Stimulated activated naive CD4-positive, alpha-beta T cell treated with Interleukin-2 at 50 U/mL for 16 hours (primary cell): ENCODE measurements at places on chromosomes 12 and 14.

GRCh38 chr14:31746326-31746725 lies 185.1 kb downstream of the NUBPL start:
- no peak for DNase-seq

DNA sequence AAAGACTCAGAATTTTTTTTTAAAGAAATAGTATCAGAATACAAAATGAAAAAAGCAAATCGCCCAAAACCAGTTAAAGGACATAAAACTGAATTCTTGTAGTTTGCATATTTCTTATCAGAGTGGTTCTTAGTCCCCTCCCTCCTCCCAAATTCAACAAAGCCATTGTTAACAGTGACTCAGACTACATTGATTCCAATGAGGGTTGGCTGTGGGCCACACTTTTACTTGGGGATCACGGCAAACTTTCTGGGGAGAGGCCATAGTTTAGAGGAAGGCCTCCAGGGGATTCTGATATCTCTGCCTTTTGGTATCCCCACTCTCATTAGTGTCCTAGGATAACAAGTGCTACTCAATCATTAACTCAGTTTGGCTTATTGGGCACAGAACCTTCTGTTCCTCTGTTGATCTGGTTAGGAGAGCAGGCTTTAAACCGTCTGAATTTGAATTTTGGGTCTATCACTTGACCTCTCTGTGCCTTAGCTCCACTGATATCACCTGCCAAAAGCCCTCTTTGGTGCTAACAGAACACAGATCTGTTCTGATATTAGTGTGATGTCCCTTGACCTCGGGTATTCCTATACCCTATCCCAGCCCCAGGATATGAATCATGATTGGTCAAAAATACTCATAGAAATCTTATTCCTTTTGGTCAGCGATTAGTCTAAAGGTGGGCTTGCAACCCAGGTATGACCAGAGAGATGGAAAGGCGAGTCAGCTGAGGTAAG lies 45.2 kb upstream of the APPL2 start:
- no peak for DNase-seq

DNA sequence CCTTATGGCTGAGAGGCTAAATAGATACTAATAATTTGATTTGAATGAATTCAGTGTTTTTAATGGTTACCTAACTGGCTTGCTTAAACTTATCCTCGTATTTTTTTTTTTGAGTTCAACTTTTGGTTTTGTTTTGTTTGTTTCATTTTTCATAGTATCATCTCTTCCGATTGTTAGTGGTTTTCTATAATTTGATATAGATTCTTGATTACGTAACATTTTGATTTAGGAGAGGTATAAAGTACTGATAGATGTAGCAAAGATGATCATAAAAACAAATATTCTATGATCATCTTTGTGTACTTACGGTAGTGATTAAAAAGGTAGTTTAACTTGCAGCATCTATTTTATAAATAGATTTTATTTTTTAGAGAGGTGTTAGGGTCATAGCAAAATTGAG lies 93.0 kb downstream of the ALX1 start:
- DNase-seq, result no peak

DNA sequence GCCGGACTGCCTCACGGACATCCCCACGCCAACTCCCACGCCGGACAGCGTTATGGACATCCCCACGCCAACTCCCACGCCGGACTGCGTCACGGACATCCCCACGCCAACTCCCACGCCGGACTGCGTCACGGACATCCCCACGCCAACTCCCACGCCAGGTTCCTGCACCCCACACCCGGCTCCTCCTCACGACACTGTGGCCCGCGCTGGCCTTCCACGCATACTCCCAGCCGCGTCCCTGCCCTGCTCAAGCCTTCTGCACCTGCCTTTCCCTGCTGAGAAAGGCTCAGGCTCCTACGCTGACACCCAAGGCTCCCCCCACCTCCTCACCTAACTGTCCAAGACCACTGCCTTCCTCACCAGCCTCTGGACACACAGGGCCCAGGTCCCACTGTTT lies 9.7 kb downstream of the CACNA2D4 start:
- no peak for DNase-seq

DNA sequence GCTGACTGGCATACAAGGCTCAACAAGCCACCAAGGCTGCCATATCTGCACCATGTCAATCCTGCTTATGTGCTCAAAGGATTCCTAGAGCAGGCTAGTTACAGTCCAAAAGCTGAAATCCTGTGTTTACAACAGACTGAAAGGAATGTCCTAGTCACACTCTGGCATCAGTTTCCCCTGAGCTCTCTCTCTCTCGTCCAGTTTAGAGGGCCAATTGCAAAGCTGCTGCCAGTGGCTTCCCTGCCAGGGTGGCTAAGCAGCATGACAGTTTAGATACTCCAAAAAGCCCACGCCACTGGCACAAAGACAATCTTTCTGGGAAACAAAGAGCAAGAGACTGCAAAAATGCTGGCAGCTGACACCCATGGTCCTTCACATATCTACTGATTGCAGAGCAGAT lies 392.1 kb downstream of the RPS29 start:
- DNase-seq, result no peak

GRCh38 chr12:51247523-51248206 lies 9.0 kb downstream of the DAZAP2 start:
- no peak for DNase-seq

GRCh38 chr12:15819644-15820437 lies 30.7 kb upstream of the EPS8 start:
- DNase-seq, result no peak

DNA sequence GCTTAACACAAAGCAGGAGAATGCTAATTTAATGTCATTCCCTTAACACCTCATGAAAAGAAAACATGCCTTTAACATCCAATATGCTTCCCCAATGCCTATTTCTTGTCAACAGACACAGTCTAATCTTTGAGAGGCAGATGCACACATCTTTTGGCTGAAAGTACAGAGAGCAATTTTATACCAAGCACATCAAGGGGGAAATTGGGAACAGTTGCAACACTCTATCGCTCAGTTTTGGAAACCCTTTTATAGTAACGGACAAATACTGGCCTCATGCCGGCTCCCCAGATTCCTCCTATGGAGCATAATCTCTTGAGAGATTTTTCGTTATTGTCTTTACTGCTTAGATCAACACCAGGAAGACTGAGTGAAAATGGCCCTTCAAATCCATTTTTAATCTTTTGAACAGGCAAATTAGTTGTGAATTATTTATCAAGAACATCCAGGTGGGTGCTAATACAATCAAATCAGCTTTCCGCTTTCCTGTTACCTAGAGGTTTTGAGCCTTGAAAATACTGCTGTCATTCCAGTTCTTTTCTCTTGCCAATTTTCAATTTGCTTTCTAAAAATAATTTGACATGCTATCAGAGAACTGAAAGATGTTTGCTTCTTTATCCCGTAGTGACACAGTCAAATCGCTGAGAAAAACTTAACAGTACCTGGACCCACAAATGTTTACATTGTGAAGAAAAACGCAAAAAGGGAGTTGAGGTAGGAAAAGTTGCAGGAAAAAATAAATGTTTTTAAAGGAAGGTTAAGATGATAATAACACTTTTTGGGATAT lies 60.7 kb upstream of the CAND1 start:
- DNase-seq, result no peak

- no peak for DNase-seq
Observed at GRCh38 chr12:59459966-59460660, 135.7 kb upstream of the SLC16A7 start.

DNA sequence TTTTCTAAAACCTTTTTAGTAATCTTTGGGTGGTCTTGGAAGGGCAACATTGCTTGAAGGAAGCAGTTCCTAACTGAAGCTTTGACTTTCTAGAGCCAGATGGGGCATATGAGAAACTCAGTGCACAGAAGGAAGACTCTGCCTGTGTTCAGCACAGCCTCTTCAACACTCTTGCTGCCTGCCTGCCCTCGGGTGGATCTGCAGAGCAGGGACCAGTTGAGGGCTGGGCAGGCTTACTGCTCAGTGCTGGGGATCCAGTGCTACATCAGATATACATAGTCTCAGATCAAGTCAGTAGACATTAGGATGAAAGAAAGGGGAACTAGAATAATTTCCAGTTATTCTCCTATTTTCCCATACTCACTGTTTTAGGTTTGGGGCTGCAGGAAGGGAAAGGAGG lies 29.5 kb upstream of the TMX1 start:
- DNase-seq, result no peak

DNA sequence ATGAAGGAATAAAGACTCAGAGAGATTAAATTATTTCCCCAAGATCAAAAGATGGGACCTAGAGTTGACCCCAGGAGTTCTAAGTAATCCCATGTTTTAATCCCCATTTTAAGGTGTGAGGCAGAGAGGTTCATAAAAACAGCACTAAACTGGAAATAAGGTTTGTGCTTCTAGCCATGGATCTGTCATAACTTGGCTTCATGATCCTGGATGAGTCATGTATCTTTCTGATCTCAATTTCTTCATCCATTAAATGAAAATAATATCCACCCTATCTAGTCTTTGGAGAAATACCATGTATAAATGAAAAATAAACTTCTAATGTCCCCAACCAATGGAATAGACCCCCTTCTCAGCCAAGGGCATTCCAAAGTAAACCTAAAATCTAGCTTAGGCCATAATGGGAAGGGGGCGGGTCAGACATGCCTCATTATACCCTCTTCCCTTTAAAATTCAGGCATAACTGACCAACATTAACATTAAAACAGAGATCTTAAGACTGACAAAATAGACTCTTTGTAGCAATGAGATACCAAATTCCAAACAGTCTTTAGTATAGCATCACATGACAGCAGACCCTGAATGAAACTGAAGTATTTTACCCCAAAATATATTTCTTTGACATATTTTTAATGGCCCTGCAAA lies 47.8 kb downstream of the SLC41A2 start:
- DNase-seq, result no peak

- no peak for DNase-seq
Observed at GRCh38 chr12:123017753-123018152, 37.3 kb downstream of the ARL6IP4 start.

DNA sequence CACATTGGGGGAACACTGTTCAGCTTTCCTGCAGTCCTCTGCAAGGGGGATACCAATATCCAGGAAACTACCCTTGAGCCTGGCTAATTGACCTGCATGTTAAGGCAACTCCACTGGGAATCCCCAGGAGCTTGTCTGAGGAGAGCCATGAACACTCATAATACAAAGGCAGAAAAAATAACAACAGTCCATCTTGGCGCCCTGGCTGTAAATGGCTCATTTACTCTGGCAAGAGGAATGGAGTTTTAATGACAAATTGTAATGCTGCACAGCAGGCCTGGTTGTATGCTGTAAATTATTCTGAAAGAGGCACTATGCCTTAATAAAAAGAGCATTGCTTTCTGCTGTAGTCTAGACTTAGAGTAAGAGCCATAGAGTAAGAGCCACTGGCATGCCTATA lies 58.3 kb downstream of the SLC8A3 start:
- no peak for DNase-seq

DNA sequence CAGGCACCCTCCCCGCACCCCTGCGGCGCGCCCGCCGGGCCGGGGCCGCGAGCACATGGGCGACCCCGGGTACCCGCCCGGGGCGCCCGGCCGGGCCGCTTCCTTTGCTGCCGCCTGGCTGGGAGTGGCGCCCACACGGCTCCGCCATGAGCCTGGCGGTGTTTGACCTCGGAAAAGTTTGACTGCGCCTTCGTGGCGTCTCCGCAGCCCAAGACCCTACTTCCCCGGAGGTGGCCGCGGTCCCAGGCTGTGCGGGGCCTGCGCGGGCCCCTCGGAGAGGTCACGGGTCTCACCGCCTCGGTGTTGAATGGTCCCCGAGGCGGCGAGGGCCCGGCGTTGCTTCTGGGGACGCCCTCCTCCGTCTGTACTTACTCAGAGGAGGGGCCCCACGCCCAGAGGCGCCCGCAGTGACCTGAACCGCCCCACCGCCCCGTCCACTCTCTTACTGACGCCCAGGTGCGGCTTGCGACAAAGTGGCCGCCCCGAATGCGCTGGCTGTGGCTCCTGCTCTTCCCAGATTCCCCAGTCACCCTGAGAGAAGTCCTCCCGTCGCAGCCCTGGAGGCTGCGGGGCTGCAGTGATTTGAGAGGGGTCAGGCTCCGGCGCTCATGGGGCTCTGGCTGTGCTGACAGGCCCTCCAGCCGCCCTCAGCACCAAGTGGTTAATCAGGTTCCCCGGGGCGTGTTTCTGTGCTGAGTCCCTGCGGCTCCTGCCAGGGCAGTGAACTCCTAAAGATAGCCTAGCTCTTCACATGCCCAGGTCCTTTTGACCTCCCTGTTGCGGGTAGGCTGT lies 5.8 kb downstream of the KMT5A start:
- peak; percentile 8 for DNase-seq

- DNase-seq, result no peak
Observed at GRCh38 chr14:54252072-54252730, 144.6 kb upstream of the CDKN3 start.
